T-helper 17 cell (primary cell): ENCODE measurements at places on chromosomes 3 and 15. TPM values are rescaled to one million over a fixed set of nuclear protein-coding genes. Genes with fewer than 3 reads are reported as not detected.

DNA sequence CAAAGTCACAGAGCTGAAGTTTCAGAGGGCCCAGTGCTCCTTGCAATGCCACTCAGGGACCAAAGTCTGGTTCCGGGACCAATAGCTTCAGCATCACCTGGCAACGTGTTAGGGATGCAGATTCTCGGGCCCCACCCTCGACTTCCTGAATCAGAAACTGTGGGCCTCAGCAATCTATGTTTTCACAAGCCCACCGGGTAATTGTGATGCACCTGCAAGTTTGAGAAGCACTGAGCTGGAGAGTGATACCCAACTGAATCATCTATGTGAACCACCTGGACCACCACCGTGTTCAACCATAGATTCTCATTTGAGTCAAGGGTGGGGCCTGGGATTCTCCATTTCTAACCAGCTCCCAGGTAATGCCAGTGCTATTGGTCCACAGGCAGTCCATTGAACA, 55.7 kb downstream of the CORO2B start:
- DNase-seq = no peak

DNA sequence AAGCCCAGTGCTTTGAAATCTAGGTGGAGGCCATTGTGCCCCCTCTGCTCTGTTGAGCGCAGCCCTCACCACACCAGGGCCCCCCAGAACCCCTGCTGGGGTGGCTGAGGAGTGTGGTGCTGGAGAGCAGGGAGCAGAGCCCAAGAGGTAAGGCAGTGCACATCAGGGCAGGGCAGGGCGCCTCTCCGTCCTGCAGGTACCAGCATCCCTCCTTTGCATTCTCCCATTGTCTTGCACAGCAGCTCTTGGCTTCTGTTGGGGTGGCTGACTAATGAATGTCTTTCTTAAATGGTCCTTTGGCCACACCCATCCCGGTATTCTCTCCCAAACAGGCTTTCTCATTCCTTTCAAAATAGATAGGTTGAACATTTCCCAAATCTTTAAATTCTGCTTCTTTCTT, 41.4 kb upstream of the GABRG3 start:
- DNase-seq = no peak

GRCh38 chr15:49809894-49810609, 189.2 kb downstream of the DTWD1 start:
- no peak for DNase-seq

Gene DNAJA4
- 28.0 TPM for total RNA-seq

DNA sequence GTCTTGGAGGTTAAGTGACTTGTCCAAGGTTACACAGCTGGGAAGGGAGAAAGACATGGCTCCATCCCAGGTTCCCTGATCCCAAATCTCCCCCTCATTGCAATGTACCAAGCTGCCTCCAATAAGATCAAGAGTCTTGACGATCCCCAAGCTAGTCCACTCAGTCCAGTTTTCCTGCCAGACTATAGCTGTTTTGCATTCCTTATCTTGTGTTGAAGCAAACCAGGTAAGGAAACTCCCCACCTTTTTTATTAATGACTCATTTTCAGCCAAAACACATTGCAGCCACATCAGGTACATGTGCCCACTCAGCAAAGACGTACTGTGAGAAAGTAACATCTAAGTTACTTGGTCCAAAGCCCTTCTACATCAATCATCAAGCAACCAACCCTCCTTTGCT, 41.9 kb downstream of the LIPC start:
- DNase-seq = no peak

DNA sequence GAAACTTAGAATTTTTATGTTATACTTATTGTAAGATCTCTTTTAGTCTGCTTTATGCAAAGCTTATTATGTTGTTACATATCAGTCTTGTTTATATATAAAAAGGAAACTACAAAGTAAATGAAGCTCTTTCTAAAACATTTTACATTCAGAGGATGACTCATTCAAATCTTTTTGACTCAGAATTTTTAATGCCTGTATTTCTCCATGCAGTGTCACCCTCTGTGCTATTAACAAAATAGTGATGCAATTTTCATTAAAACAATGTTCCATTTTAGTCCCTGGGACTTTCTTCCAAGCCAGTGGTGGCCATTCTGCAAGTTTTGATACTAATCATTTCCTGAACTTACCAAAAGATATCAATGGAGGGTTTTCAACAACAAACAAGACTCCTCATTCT, 216.1 kb downstream of the NAALADL2 start:
- DNase-seq = no peak

DNA sequence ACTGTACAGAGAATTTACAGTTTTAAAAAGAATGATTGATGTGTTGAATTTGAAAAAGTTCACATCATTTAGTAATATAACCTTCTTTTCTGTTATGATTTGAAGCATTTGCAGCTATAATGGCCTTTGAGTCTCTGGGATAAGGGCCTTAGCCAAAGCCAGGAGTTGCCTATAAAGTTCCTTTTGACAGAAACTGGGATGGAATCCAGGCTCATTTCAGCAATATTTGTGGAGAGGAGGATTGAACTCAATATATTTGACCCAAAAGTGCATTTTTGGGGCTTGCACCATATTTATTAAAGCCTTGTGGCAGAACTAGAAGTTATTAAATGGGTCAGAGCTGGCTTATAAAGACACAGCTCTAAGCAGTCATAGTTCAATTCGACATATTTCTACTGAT, 348.7 kb upstream of the EPHA3 start:
- DNase-seq = no peak

Gene FES
- 12.7 TPM for total RNA-seq

- no peak for DNase-seq
Observed at GRCh38 chr15:68730471-68730919, 90.2 kb downstream of the ANP32A start.

- DNase-seq = no peak
Observed at GRCh38 chr3:8266730-8267131, 234.9 kb upstream of the LMCD1 start.

Gene SLC51A
- total RNA-seq = not detected

Gene THSD4
- total RNA-seq = not detected

Gene ANKUB1
- total RNA-seq = not detected

DNA sequence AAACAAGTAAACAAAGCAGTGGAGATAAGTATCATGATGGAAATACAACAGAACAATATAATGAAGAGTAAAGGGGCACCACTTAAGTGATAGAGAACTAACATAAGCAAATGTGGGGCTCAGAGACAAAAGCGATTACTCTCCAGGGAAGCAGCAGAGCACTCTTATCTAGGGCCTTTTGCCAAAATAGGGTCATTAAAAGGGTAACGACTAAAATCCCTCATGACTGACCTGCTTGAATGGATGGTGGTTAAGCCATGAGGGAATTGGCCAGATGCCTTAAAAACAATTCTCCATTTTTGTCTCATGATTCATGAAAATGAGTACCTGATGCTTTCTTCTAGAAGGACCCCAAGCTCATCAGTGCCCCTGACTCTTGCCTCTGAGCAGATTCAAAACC, 3.2 kb upstream of the SLC7A14 start:
- DNase-seq = no peak

GRCh38 chr3:27239951-27240350, 129.2 kb downstream of the NEK10 start:
- no peak for DNase-seq

Gene SLC12A1
- not detected for total RNA-seq

DNA sequence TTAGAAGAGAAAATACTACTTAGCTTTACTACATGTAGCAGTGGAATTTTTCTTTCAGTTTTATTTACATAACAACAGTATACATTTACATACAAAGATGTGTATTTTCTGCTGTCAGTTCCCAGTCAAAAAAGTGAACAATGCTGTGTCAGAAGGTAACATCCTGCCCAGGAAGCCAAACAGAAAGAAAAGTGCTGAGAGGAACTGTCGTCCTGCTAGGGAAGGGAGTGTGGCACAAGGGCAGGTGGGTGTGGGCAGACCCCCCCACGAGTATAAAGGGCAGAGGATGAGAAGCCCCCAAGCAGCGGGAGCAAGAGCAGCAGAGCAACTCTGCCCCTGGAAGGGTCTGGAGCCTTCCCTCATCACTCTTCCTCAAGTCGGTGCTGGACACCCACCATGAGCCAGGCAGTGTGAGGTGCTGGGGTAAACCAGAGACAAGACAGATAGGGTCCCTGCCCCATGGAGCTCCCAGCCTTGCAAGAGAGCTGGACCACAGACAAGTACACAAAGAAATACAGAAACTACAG, 39.7 kb downstream of the TBC1D2B start:
- DNase-seq = no peak

Gene EAF2
- total RNA-seq = 5.5 TPM

GRCh38 chr3:10259798-10260197, 11.5 kb downstream of the TATDN2 start:
- DNase-seq = no peak
